ENCODE measurements at places on chromosomes 4 and X. TPM values are rescaled to one million over a fixed set of nuclear protein-coding genes. Genes with fewer than 3 reads are reported as not detected.

Gene PPARGC1A
- total RNA-seq, result 1.8 TPM

Gene KCND1
- total RNA-seq, result 0.78 TPM

Gene PLXNB3
- 37.6 TPM for total RNA-seq

Gene FREM3
- not detected for total RNA-seq

Gene SSX4
- not detected for total RNA-seq

Gene FGFBP2
- total RNA-seq, result not detected

Gene PRR32
- not detected for total RNA-seq

Gene SEPTIN6
- 24.4 TPM for total RNA-seq

Gene DUSP9
- total RNA-seq, result not detected

Gene CXCL1
- 404 TPM for total RNA-seq

Gene AMBN
- not detected for total RNA-seq
